Activated CD4-positive, alpha-beta memory T cell treated with anti-CD3 and anti-CD28 coated beads, Interleukin-2, amount 10 ng/mL, durations not matched to agents 7 days and 5 days (primary cell): ENCODE measurements at places on chromosomes 16 and 17. TPM values are rescaled to one million over a fixed set of nuclear protein-coding genes. Genes with fewer than 3 reads are reported as not detected.

DNA sequence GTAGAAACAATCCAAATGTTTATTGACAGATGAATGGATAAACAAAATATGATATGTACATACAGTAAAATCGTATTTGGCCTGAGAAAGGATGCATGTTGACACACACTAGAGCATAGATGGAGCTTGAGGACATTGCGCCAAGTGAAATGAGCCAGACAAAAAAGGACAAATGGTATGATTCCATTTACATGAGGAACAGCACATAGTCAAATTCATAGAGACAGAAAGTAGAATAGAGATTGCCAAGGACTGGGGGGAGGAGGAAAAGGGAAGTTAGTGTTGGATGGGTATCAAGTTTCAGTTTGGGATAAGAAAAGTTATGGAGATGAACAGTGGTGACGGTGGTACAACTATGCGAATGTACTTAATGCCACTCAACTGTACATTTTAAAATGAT lies 47.9 kb downstream of the COPRS start:
- no peak overlapping the region for H3K4me3 ChIP-seq
- no peak overlapping the region for H3K27ac ChIP-seq
- peaks cover 9% of the 10 kb centered on the region for H3K27me3 ChIP-seq
- H3K4me1 ChIP-seq, result no peaks in the 10 kb centered on the region
- no peak for DNase-seq

DNA sequence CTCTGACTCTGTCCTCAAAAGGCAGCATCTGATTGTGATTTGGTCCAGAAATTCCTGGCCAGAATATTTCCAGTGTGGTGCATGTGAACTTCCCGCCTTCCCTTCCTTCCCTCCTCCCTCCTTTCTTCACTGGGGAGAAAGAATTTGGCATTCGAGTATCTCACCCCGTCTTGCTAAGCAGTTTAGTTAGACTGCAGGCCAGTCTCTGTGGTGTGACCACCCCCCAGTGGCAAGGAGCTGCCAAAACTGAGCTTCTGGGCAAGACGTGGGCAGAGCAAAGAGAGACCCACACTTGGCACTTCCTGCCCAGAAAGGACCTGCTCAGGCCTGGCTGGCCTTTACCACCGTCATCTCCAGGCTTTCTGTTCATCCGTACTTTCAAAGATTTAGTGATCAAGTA lies 36.4 kb downstream of the SNX20 start:
- no peaks in the 10 kb centered on the region for H3K27me3 ChIP-seq
- no peaks in the 10 kb centered on the region for H3K4me1 ChIP-seq

ARHGAP44 gene
- not detected for total RNA-seq

GRCh38 chr17:8739097-8739496 lies 5.5 kb downstream of the CCDC42 start:
- no peaks in the 10 kb centered on the region for H3K36me3 ChIP-seq
- DNase-seq, result no peak
- peaks cover 13% of the 10 kb centered on the region for H3K27me3 ChIP-seq
- H3K4me1 ChIP-seq, result peaks cover 20% of the 10 kb centered on the region
- no peak overlapping the region for H3K27ac ChIP-seq
- H3K4me3 ChIP-seq, result no peak overlapping the region

ITGAD gene
- not detected for total RNA-seq

DNA sequence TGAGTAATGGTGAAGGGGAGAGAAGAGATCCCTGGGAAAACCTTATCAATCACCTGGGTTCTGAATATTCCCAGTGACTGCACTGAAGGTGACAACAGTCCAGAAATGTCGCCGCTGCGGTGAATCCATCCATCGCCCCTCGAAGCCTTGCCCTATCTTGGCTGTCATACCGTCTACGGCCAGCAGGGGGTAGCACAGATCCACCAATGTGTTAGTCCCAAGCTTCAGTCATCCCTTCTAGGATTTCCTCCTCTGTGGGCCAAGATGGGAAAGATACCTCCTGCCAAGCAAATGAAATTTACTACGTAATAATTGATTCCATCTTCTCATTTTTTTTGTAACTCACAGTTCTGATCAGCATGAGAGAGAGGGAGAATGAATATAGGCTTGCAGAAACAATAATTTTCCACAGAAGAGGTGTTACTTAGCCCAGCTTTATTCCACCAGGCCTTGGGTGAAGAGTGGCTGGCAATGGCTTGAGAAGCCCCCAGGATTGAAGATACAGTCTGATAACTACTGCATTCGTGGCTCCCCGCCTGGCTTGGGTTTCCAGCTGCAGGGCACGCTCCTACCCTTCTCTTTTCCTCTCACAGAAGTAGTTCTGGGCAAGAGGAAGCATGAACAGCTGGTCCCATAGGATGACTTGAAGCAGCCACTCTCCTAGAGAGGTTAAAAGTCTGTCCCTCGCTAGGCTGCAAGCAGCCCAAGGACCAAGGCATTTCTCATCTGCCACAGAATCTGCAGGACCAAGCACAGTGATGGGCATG lies 2.6 kb upstream of the FMNL1 start:
- peak; percentile 86 for DNase-seq
- peak overlapping the region; percentile 85 for H3K4me3 ChIP-seq
- no peaks in the 10 kb centered on the region for H3K27me3 ChIP-seq
- peaks cover 58% of the 10 kb centered on the region for H3K36me3 ChIP-seq

AANAT gene
- total RNA-seq, result not detected
